ENCODE measurements at places on chromosomes 1 and 21.

DNA sequence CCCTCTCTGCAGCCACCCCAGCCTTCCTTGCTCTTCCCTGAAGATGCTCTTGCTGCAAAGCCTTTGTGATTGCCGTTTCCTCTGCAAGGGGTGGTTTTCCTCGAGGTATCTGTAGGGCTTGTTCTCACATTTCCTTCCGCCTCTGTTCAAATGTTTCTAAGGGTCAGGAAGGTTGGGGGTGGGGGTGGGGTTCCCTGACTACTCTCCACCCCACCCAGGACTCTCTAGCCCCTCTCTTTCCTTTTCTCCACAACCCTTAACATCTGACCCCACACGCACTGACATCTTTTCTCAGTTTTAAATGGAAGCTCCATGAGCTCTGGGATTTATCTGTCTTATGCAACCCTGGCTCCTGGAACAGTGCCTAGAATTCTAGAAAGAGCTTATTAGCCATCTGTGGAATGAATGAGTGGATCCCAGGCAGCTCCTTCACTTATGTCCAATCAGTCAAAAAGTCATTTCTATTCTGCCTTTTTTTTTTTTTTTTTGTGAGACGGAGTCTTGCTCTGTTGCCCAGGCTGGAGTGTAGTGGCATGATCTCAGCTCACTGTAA is 27.3 kb upstream of the ZNF362 start:
- DNase-seq, result no peak

- DNase-seq, result no peak
Measured at GRCh38 chr21:18403735-18404450, at the start of gene TMPRSS15. TMPRSS15 (minus strand) TSS chr21:18403785; CDS start chr21:18403622, 163 bp downstream.

GRCh38 chr1:119091618-119092017 is 48.8 kb downstream of the WARS2 start:
- DNase-seq, result no peak

DNA sequence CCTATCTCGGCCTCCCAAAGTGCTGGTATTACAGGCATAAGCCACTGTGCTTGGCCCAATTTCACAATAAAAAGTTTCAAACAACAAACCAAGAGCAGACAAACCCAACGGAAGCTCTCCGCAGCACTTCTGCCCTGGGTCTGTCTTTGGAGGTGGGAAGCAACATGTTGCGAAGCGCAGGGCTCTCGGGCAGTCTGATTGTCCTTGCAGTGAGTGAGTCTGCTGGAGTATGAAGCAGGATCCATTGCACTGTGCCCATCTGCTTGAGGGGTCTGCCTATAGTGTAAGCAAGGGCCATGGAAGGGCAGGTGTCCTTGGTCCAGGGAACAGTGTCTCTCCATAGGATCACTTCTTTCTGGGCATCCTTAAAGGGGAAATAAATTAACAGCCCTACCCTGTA is 14.6 kb upstream of the PARP1 start:
- DNase-seq, result no peak

- no peak for DNase-seq
Measured at GRCh38 chr1:201565024-201565730, 26.2 kb downstream of the NAV1 start.

DNA sequence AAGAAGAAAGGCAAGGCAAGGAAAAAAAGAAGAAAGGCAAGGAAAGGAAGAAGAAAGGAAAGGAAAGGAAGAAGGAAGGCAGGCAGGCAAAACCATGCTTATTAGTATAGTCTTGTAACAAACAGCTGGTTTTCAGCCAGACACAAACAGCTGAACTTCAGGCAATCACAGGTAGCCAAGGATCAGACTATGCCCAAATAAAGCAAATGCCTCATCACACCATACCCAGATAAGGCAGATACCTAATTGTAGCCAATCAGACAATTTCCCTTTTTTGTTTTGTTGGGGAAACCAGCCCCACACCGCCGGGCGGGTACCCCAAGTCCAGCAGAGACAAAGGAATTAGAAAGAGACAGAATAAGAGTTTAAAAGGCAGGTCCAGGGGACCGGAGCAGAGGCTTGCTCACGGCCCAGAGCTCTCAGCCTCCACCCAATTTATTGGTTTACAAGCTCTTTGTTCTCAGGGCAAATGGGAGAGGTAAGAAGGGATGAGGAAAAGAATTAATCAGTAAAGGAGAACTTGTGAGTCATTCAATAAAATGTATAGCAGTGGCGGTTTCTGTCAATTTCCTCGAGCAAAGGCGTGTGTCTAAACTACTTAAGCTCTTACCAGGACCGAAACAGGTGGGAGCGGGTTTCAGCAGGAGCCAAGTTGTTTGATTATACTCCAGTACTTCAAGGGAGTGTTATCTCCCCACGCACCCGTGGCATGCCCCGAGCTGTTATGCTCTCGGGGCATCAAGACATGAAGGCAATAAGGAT is 886.8 kb downstream of the KCNT2 start:
- no peak for DNase-seq

GRCh38 chr21:41713495-41714281 is 53.2 kb downstream of the RIPK4 start:
- DNase-seq, result no peak

All from stimulated activated CD8-positive, alpha-beta memory T cell treated with anti-CD3 and anti-CD28 coated beads, Interleukin-4, amount 100 ng/mL, for 24 hours (primary cell).